HT1080 (cell line): ENCODE measurements at places on chromosomes 6 and 20.

- no peak for DNase-seq
These were observed 106.6 kb downstream of the ADGRG6 start for GRCh38 chr6:142408409-142408808.

DNA sequence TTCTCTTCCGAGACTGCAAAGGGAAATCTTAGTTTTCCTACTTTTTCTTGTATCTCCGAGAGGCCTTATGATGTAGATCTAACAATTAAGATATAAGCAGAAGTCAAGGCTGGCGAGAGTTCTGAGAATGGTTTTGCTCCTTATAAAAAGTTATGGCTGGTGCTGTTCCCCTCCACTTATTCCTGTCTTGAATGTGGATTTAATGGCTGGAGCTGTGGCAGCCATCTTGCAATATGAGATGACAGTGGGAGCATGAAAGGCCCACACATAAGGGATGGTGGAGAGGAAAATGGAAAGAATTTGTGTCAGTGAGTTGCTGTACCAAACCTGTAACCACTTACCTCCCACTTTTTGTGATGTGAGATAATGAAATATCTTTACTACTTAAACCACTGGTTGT is 124.6 kb upstream of the SLC22A23 start:
- DNase-seq = no peak

- DNase-seq = peak; percentile 47
These were observed 134.2 kb downstream of the GMDS start for GRCh38 chr6:2111162-2111677.

DNA sequence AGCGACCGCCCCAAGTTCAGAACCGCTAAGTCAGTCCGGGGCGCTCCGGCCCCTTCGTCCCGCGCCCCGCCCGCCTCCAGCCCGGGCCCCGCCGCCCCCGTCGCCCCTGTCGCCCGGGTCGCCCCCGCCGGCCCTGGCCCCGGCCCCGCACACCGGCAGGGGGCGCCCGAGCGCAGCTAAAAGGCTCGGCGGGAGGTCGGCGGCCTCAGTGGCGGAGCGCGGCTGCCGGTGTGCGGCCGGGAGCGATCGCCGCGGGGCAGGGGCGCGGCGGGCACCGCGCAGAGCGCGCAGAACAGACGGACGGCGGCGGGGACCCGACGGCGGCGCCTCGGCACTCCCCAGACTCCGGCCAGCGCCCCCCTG is at the start of gene FNDC1:
FNDC1 (plus strand) TSS at position 208 of the 363 bp plus-strand sequence. CDS start 197 bp downstream, outside the sequence.
- DNase-seq = no peak

- DNase-seq = no peak
These were observed 158.3 kb downstream of the DOK5 start for GRCh38 chr20:54633374-54634355.

- no peak for DNase-seq
These were observed 23.0 kb upstream of the IER3 start for GRCh38 chr6:30767158-30767943.

DNA sequence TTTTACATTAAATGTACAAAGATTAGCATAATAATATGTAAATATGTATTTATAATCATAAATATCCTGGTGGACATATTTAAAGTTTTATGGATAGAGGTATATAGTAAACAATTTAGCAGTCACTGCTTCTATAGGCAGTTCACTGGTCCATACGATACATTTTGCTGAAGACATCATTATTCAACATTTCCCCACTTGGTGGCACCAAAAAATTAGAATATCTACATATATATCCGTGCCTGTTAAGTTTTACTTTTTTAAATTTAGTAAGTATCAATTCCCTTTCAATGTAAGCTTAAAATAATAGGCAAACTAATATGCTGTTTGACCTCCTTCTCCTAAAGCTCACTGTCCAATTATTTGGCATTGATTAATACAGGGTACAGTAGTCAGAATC is 64.2 kb downstream of the LMBRD1 start:
- DNase-seq = peak; percentile 3

GRCh38 chr6:25350573-25350972 is 71.4 kb downstream of the CARMIL1 start:
- no peak for DNase-seq

DNA sequence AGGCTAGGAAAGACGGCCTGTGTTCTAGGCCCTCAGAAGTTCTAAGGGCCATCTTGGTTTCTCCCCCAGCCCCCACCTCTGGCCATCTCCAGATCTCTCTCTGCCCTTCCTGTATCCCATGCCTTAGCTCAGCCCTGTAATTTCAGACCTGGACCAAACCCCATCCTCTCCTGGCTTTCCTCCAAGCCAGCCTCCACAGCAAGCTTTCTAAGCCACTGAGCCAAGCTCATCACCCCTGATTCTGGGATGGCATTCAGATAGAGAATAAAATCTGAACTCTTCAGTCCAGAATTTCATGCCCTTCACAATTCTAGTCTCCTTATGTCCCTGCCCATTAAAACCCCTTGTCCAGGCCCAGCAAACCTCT is 18.9 kb upstream of the CCM2L start:
- no peak for DNase-seq

DNA sequence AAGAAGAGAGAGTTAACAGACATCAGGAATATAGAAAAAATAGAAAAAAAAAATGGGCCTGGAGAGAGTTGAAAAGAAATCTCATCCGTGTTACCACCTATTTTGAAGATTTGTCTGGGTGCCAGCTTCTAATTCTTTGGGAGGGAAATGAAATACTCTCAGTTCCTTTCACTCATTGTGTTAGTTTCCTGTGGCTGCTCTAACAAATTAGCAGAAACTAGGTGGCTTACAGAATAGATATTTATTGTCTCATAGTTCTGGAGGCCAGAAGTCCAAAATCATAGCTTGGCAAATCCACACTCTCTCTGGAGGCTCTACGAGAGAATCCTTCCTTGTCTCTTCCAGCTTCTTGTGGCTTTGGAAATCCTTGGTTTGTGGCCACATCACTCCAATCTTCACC is 225.1 kb upstream of the BTBD3 start:
- DNase-seq = no peak

DNA sequence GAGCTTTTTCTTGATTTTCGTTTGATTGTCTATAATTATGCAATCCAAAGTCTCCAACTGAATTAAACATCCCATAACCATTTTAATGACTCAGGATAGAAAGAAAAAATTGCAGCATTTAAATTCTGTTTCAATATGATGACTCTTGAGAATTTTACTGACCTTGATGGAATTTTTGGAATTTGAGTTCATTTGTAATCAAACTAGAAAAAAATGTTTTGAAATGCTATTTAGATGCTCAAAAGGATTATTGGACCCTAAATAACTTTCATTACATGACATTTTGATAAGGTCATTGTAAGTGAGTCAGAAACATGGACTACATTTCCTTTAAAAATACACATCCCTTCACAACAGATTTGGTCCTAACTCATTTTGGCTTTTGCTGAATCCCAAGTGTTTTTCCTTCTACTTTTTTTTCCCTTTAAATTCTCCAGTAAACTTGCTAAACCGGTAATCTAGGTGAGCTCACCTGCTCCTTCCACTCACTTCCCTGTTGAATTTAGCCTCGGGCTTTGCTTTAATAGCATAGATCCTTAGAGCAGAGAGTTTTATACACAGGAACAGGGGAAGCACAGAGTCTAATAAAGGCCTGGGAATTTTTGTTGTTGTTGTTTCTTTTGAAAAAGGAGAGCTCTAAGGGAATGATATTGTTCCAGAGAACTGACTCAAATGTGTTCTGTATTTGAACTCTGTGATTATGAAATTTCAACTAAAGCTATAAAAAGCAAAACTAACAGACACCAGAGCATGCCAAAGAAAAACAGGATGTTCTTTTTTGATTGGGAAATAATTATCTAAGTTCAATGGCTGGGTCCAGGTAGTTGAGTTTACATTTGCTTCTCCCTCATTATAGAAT is 1088.2 kb upstream of the CITED2 start:
- DNase-seq = no peak

- no peak for DNase-seq
These were observed 38.2 kb downstream of the PMEPA1 start for GRCh38 chr20:57671662-57672061.

DNA sequence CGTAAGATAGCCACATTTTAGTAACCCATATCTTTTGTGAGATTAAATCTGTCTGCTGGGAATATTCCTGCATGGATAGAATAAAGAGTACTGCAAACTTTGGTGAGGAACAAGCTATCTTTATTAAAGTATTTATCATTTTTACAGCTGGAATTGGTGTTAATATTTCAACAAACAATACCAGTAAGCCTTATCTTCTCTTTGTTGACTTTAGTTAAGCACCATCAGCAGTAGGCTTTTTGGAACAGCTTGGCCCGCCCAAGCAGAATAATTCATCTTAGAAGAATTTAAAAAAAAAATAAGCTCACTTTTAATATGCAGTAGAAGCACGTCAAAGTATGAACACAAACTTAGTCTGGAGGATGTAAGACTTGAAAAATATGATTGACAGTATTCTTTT is 917.8 kb upstream of the ADGRB3 start:
- no peak for DNase-seq

DNA sequence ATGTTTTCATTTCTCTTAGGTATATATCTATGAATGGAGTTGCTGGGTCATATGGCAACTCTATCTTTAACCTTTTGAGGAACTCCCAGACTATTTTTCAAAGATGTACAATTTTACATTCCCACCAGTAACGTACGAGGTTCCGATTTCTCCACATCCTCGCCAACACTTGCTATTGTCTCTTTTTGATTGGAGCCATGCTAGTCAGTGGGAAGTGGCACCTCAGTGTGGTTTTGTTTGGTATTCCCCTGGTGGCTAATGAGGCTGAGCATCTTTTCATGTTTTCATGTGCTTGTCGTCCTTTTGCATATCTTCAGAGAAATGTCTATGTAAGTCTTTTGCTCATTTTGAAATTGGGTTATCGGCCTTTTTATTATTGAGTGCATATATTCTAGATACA is 178.6 kb upstream of the EXOC2 start:
- no peak for DNase-seq

DNA sequence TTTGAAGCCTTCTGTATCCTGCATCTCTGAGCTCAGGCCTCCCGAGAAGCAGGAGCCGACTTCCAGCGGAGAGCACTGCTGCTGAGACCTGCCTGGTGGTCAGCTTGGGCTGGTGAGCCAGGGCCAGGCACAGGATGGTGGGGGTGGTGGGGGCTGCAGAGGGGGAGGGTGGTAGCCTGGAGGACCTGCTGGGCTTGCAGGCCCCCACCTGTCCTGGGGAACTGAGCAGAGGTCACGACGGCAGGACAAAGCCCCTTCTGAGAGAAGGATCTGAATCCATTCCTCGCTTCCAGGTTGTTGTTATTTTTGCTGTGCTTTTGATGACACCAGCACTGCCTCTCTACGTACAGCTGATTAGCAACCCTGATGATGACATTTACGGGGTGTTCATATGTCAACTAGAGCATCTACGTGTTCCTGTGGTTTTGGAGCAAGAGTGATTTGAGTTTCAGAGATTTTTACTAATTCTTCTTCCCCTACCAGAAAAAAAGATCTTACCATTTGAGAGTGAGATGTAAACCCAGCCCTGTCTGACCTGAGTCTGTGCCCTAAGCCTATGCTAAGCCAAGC is 35.7 kb upstream of the CD93 start:
- no peak for DNase-seq

GRCh38 chr6:80528115-80528514 is 421.6 kb downstream of the BCKDHB start:
- no peak for DNase-seq

- no peak for DNase-seq
These were observed 120.6 kb downstream of the GRM4 start for GRCh38 chr6:34025112-34025807.

DNA sequence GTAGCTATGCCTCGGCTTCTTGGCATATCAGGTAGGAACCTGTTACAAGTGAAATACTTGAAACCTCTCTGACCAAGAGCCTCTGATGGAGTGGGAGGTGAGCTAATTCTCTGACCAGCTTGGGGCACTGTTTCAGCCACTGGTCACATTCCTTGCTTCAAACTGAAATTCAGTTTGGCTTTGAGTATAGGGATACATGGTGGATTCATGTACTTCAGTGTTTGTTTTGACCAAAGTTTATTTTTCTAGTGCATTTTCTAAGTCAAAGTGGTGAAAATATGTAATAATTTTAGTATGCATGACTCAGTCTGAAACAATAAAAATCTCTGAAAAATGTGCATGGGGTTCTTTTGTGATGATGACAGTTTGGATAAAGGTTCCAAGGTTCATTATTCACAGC is 18.6 kb downstream of the TTPAL start:
- DNase-seq = no peak

DNA sequence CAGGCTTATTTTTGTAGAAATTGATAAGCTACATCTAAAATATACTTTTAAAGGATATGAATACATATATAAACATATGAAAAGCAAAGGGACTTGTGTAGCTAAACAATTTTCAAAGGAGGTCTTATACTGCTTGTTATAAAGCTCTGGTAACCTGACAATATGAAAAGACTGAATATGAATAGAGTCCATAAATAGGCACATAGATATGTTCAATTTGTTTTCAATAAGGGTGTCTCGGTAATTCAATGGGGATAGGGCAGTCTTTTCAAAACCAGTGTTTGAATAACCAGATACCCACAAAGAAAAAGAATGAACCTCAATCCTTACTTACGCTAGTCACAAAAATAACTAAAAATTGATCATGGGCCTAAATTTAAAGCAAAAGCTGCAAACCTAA is 9.3 kb upstream of the MAP3K5 start:
- DNase-seq = no peak
